ENCODE measurements at places on chromosomes 11 and 22. TPM values are rescaled to one million over a fixed set of nuclear protein-coding genes. Genes with fewer than 3 reads are reported as not detected.
A peak's percentile ranks its signal among the peaks of the same experiment; 100 is the strongest.

ASCL2 gene
- 0.12 TPM for total RNA-seq

LMO2 gene
- total RNA-seq = not detected

GRCh38 chr11:62560566-62561103, 13.1 kb downstream of the EEF1G start:
- H3K4me3 ChIP-seq = no peak overlapping the region
- H3K27me3 ChIP-seq = peaks cover 2% of the 10 kb centered on the region
- peak; percentile 87 for DNase-seq

DNA sequence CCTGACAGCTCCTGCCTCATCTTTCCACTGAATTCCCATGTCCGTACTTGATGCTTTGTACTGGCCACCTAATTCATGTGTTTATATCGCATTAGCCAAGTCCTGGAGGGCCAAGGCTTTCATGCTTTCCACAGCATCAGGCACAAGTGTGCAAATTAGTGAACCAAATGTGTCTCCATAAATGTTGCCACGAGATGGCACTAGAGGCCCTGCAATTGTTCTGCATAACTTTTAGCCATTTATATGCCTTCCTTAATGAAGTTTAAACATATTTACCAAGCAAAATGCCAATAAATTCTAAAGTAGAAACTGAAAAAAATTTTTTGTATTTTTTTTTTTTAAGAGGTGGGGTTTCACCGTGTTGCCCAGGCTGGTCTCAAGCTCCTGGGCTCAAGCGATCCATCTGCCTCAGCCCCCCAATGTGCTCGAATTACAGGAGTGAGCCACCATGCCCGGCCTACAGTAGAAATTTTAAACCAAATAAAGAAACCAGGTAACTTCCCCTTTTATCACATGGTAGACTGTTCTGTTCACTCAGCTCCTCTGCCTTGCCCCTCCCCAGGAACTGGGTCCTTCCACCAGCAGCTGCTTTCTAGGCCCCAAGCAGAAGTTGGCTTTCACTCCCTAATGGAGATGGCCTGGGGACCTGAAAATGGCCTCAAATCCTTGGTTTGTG, 20.8 kb upstream of the IL18BP start:
- H3K4me1 ChIP-seq = no peaks in the 10 kb centered on the region
- peak; percentile 74 for DNase-seq
- no peak overlapping the region for H3K4me3 ChIP-seq
- H3K27ac ChIP-seq = no peak overlapping the region
- H3K27me3 ChIP-seq = no peaks in the 10 kb centered on the region

- peaks cover 16% of the 10 kb centered on the region for H3K4me1 ChIP-seq
- H3K36me3 ChIP-seq = no peaks in the 10 kb centered on the region
- peak overlapping the region; percentile 16 for H3K27ac ChIP-seq
- peaks cover 2% of the 10 kb centered on the region for H3K27me3 ChIP-seq
- no peak for DNase-seq
Measured at GRCh38 chr22:21013657-21014201, 1.2 kb upstream of the P2RX6 start.

Data from activated CD8-positive, alpha-beta memory T cell treated with anti-CD3 and anti-CD28 coated beads, Interleukin-2, amount 10 ng/mL, durations not matched to agents 7 days and 5 days (primary cell).